ENCODE measurements at places on chromosomes 2 and 18.
A peak's percentile ranks its signal among the peaks of the same experiment; 100 is the strongest.

GRCh38 chr2:104312684-104313083 lies 541.2 kb upstream of the POU3F3 start:
- no peak for DNase-seq

GRCh38 chr18:6376433-6377229 lies 38.1 kb downstream of the L3MBTL4 start:
- DNase-seq, result no peak

- no peak for DNase-seq
Measured at GRCh38 chr2:172978063-172978383, 97.6 kb upstream of the MAP3K20 start.

- DNase-seq, result no peak
Measured at GRCh38 chr2:231541645-231542044, 11.4 kb upstream of the NMUR1 start.

DNA sequence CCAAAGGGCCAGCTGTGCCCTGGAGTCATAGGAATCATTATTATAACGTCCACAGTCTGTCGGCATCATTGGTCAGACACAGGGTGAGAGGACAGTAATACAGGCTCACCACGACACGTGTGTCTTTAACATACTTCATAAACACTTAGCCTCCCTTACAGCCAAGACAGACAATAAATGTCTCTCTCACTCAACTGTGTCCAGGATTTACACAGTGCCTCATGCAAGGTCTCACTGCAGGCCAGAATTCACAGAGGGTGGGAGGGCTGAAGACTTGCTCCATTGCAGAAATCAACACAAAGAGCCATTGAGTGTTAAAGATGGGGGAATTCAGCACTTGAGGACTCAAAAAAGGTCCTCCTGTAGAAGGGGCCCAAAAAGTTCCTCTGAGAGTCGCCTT lies 210.5 kb downstream of the BCL2 start:
- no peak for DNase-seq

- DNase-seq, result no peak
Measured at GRCh38 chr2:189593115-189593514, 12.5 kb upstream of the SLC40A1 start.

GRCh38 chr2:207121784-207122183 lies 44.0 kb downstream of the KLF7 start:
- peak; percentile 89 for DNase-seq

GRCh38 chr18:44502221-44502620 lies 178.5 kb upstream of the SETBP1 start:
- DNase-seq, result no peak

DNA sequence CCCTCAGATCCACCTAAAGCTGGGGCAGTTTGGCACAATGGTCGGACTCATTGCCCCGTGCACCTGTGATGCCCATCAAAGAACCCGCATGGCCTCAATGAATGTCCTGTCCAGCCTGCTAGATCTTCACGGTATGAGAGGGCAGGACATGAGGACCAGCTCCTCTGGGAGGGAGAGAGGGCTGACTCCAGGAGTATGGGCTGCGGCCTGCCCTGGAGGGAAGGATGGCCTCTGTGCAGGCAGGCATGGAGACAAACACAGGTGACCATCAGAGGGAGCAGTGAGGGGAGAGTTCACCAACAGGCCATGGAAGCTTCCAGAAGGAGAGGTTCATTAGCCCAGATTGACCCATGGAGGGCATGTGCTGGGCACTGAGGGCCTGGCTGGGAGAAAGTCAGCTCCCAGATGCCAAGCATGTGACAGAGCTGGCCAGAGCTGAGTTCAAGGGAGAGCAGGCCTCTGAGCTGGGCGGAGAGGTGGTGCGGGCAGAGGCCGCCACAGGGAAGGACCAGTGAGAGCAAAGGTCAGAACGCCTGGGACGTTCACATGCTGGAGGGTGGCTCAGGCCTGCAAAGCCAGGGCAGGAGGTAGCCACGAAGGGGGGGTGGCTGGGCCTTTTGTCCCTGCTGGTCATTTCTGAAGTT lies 36.2 kb downstream of the HJURP start:
- DNase-seq, result no peak

DNA sequence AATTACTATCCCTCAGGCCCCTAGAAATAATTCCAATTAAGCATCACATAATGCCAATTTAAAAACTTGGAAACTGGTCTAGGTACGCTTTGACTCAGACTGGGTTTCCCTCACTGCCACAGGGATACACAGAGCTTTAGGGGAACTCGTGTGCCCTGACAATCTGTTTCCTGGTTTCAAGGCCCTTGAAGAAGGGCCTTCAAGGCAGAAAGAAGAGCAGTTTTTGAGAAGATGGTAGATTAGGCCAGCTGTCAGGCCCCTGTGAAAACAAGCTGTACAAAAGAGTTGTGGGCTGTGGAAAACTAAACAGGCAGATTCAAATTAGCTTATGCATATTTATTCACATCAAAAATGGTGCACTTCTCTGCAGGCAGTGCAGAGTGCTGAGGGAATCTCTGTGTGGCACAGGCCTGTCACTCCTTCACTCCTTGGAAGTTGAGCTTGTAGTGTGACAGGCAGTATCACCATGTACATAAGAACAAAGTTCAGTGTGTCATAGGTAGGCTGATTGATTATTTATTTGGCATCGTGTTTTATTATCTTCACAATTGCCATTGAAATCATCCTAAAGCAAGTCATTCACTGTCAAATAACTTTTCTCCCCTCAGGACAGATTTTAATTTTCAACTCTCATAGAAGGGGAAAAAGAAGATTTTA lies 614.4 kb upstream of the GYPC start:
- no peak for DNase-seq

GRCh38 chr2:238642973-238643372 lies 204.9 kb upstream of the TWIST2 start:
- no peak for DNase-seq

- DNase-seq, result no peak
Measured at GRCh38 chr18:58624011-58624410, 4.9 kb downstream of the ALPK2 start.

- DNase-seq, result no peak
Measured at GRCh38 chr18:29648891-29649290, 1393.7 kb downstream of the DSC3 start.

DNA sequence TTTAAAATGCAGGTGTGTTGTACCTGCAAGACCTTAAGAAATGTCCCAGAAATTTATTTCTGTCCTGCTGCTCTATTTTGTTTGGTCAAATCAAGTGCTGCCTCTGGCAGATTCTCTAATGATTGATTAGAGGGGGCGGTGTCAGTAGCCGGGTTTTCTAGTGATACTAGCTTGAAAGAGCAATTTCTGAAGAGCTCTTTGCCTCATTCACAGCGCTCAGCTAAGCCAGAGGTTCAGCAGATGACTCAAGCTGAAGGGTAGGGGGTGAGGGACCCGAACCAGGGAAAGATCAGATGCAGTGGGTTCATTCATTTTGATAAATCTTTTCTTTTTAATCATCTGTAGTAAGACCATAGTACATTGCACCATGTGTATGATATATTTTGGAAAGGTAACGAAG lies 15.0 kb downstream of the ZBTB7C start:
- DNase-seq, result no peak

DNA sequence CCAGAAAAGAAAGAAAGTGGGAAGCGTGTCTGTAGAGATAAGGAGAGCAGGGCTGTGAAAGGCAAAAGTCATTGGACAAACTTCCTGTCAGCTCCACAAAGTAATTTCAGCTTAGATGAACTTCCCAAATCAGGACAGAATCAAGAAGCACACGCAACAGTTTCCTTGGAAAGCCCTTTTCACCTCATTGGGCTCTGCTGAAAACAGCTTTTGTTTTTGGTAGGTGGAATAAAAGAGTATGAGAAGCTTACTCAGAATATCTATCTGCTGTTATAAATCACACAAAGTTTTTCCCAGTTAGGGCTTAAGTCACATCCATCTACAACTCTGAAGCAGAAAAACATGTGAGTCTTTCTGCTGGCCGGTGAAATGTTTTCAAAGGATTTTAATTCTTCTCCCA lies 42.4 kb upstream of the EFEMP1 start:
- no peak for DNase-seq

Data from MG63 (cell line).